LoVo (cell line): ENCODE measurements at places on chromosomes 12 and 14.

DNA sequence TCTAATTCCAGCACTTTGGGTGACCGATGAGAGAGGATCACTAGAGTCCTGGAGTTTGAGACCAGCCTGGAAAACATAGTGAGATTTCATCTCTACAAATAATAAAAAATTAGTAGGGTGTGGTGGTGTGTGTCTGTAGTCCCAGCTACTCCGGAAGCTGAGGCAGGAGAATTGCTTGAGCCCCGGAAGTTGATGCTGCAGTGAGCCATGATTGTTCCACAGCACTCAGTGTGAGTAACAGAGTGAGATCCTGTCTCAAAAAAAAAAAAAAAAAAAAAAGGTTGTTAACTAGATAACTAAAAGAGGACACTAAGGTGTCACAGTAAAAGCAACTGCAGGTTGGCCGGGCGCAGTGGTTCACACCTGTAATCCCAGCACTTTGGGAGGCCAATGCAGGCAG, 121.3 kb upstream of the MAX start:
- no peak for DNase-seq

GRCh38 chr12:46359667-46360280, 12.8 kb downstream of the SLC38A2 start:
- no peak for DNase-seq

GRCh38 chr12:39392154-39392925, 50.6 kb downstream of the KIF21A start:
- DNase-seq: no peak

- no peak for DNase-seq
Measured at GRCh38 chr12:1469070-1469469, 125.3 kb downstream of the FBXL14 start.

DNA sequence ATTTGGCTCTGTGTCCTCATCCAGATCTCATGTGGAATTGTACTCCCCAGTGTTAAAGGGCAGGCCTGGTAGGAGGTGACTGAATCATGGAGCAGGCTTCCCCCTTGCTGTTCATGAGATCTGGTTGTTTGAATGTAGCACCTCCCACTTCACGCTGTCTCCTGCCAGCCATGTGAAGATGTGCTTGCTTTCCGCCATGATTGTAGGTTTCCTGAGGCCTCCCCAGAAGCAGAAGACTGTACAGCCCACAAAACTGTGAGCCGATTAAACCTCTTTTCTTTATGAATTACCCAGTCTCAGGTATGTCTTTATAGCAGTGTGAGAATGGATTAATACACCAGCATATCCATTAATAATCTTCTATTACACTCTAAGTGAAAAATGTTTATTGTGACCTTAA, 70.2 kb downstream of the BAZ1A start:
- DNase-seq: no peak

- DNase-seq: no peak
Measured at GRCh38 chr12:51921017-51921725, 13.9 kb downstream of the ACVRL1 start.
